ENCODE measurements at places on chromosomes 5 and 9.

GRCh38 chr9:15529566-15530324, 19.0 kb upstream of the PSIP1 start:
- no peak for DNase-seq

DNA sequence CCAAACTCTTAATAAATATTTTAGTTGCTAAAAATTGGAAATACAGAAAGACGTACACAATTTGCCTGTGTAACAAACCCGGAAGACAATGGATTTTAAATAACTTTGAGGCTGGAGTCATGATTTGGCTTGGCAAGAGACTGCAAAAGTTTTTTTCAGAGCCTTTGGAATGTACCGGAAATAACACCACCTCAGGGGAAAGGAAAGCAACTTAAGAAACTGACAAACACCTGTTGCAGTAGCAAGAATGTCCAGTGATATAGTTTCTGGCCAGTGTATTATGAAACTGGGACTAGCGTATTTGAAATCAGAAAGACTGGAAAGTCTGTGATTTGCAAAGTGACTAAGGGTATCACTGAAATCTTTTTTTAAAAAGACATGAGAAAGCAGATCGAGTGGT, 842 bp downstream of the MUSK start:
- no peak for DNase-seq

- DNase-seq: no peak
Observed at GRCh38 chr5:171953860-171954701, 52.4 kb downstream of the FBXW11 start.

- no peak for DNase-seq
Observed at GRCh38 chr9:132125361-132125760, 36.5 kb upstream of the NTNG2 start.

- no peak for DNase-seq
Observed at GRCh38 chr5:124232515-124232914, 513.9 kb downstream of the ZNF608 start.

GRCh38 chr5:81782811-81783210, 31.9 kb upstream of the SSBP2 start:
- DNase-seq: no peak

- no peak for DNase-seq
Observed at GRCh38 chr9:5835808-5836207, 2.9 kb upstream of the ERMP1 start.

DNA sequence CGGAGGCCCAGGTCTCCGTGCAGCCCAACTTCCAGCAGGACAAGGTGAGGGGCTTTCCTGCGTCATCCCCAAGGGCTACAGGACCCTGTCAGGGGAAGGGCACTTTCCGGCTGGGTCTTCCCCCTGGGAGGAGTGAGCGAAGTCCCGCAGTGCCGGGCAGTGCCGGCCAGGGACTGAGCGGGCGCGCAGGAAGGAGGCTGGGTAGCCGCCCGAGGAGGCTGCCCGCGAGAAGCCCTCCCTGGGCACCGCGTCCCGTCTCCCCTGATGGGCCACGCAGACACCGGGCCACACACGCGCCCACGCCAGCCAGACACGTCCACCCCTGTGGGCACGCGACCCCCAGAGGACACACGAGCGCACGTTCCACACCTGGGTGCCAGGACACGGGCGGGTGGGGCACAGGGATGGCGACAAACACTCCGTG, 357 bp downstream of the PTGDS start:
- no peak for DNase-seq

- no peak for DNase-seq
Observed at GRCh38 chr5:57696389-57696769, 213.8 kb upstream of the ACTBL2 start.

DNA sequence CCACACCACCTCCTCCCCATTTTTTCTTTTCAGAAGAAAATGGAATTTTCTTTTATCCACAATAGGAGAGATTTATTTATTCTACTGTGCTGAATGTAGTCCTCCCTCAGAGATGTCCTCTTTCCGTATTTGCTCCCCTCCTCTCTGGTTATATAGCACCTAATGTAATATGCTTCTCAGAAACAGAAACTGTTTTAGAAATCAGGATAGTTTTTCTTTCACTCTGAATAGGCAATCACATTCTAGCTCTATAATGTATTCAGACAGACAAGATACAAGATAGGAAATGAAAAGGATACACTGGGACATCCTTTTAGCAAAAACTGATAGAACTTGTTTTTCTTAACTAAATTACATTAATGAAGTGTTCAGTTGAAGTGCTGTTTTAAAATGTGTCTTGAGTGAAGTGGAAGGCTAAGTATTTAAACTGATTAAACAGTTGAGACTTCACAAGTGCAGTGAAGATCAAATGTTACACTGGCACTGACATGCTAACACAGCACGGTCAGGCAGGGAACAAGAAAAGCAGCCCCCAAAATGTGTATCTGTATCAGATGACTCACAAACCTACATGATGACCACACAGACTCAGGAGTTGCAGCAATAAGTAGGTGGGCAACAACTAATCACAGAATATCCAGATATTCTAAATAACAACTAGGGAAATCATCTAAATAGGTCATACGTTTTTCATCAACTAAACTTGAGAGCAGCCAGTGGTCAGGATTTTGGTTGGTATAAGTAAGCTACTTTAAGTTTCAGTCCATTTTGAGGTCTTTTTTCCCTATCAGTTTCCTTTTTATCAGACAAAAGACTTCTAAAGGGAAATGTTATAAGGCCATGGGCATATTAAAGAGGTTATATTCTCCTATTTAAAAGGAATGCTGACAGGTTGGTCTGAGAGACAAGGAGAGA, 260.4 kb downstream of the MLLT3 start:
- no peak for DNase-seq

GRCh38 chr5:55030220-55030619, 6.2 kb downstream of the GZMK start:
- DNase-seq: no peak

DNA sequence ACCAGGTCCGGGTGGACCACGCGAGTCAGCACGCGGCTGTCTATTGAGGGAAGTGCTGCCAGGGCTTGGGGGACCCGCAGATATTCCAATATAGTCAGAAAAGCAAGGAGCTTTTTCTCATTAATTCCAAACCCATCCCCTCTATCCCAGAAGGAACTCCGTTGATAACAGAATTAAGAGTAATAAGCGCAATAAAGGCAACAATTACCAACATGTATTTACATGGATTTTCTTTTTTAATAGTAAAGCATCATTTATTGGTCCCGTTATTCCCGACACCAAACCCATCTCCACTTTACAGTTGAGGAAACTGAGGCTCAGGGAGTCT, 7.7 kb downstream of the PHF19 start:
- DNase-seq: no peak

GRCh38 chr9:69822116-69822750, 1.6 kb downstream of the CFAP95 start:
- no peak for DNase-seq

- DNase-seq: no peak
Observed at GRCh38 chr5:107359916-107360234, 310.9 kb downstream of the EFNA5 start.

- no peak for DNase-seq
Observed at GRCh38 chr5:53601570-53601969, 41.1 kb downstream of the NDUFS4 start.

DNA sequence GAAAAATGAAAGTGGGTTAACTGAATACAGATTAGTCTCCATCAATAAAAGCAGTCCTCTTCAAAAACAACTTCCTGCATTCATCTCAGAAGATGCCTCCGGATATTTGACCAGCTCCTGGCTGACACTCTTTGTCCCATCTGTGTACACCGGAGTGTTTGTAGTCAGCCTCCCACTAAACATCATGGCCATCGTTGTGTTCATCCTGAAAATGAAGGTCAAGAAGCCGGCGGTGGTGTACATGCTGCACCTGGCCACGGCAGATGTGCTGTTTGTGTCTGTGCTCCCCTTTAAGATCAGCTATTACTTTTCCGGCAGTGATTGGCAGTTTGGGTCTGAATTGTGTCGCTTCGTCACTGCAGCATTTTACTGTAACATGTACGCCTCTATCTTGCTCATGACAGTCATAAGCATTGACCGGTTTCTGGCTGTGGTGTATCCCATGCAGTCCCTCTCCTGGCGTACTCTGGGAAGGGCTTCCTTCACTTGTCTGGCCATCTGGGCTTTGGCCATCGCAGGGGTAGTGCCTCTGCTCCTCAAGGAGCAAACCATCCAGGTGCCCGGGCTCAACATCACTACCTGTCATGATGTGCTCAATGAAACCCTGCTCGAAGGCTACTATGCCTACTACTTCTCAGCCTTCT, 16.6 kb downstream of the F2R start:
- no peak for DNase-seq

GRCh38 chr9:129610473-129611306, 10.2 kb downstream of the C9orf50 start:
- DNase-seq: peak; percentile 96

DNA sequence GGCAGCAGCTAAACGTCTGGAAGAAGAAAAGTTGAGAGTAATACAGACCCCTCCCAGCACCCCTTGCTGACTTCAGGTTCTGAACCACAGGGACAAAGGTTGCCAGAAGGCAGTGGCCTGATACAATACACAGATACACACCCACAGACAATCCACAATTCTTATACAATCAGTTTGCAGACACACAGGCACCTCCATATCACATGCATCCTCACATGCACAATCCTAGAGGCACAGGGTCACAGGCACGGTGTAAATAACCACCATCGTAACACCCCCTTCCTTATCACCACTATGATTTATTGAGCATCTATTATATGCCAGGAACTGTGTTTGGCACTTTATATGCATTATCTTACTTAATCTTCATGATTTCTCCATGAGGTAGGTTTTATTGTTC, 8.2 kb downstream of the CNTFR start:
- DNase-seq: no peak

DNA sequence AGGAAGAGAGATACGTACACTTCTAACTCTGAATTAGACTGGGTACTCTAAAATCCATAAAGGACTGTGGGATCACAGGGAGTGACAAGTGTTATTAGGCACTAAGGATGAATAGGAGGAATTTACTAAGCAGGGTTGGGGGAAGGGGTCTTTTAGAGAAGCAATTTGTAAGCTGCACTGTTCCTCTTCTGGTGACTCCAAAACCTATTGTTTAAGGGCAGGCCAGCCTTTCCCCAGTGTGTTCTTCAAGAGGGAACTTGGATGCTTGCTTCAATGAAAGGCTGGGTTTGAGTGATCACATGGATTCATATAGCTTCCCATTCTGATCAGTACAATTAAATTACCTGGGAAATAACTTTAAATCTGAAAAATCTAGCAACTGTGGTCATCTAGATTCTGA, 71.8 kb downstream of the STX17 start:
- DNase-seq: no peak

GRCh38 chr9:85479305-85479704, 262.4 kb downstream of the AGTPBP1 start:
- DNase-seq: no peak

GRCh38 chr9:100030548-100030947, 68.3 kb downstream of the ERP44 start:
- DNase-seq: no peak

GRCh38 chr5:151139015-151139414, 18.6 kb downstream of the ANXA6 start:
- DNase-seq: no peak

- no peak for DNase-seq
Observed at GRCh38 chr9:18855656-18856055, 177.4 kb downstream of the SAXO1 start.

DNA sequence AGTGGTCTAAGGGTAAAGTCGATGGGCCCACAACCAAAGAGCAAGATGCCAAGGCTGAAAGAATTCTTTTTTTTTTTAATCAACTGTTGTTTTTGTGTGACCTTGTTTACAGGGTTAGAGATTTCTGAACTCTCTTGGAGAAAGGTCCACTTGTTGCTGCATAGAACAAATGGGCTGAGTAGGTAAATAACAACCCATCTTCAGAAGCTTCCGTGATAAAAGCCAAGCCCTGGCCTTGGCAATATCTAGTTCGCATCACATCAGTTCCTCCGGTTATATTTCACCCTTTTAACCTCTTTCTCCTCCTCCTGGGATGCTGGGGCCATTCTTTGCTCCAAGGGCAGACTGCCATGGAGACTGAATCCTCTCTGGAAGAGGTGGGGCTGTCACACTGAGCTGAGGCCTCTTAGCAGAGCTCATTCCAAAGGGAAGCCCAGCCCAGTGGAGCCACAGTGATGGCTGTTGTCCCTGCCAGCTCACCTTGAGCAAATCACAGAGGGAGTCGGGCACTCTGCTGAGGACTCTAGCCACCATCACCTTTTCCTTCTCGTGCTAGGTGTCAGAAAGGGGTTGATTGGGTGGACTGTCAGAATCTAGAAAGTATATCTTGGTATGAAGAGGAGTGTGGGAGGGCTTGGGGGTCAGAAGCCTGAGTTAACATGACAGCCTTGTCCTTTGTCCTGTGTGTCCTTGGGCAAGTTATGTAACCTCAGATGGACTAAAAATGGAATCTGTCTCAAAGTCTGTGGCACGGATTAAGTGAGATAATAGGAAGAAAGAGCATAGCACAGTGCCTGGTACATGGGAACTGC, 17.9 kb downstream of the ANKRD55 start:
- DNase-seq: no peak

DNA sequence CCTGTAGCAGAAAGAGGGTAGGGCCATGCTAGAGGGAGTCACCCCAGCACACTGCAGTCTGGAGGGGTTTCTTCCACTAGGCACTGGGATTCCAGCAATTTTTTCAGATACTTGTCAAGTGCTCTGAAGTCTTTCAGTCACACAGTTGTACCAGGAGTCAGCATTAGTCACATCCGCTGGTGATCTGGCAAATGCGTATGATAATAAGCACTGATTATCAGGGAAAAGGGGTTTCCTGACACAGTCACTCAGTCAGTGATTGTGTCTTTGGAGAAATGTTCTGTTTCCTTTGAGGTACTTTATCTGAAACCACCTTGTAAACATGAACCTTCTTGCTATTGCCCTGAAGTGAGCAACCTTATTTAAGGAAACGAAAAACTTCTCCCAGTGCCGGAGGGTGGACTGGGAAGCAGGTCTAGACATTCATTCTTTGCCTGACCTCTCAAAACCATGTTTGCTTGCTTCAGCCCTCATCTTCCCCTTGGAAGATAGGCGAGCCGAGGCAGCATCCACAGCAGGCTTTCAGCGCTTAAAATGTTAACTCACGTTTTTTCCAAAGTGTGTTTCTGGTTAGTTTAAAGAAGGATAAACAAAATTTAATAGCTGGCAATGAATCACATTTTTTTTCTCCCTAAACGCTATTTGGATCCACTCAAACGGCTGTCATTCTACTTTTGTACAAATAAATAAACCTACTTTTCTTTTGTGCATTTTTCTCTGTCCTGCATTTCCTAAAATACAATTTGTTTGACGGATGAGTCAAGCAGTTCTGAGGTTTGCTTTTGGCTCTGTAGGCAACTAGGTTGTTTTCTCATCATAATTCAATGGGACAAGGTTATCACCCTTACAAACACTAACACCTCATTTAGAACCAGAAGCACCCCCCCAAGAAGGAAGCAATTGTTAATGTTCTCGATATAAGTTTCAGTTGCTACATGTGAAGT, 77.7 kb downstream of the FOXD1 start:
- DNase-seq: no peak

GRCh38 chr9:16417749-16418148, 452.7 kb downstream of the BNC2 start:
- DNase-seq: no peak

GRCh38 chr9:89626741-89627265, 22.0 kb downstream of the GADD45G start:
- DNase-seq: no peak

- DNase-seq: no peak
Observed at GRCh38 chr5:117494188-117494587, 919.6 kb upstream of the SEMA6A start.

Measured in lower leg skin (tissue), 4 donors.